ENCODE measurements at places on chromosomes 2 and 18.

DNA sequence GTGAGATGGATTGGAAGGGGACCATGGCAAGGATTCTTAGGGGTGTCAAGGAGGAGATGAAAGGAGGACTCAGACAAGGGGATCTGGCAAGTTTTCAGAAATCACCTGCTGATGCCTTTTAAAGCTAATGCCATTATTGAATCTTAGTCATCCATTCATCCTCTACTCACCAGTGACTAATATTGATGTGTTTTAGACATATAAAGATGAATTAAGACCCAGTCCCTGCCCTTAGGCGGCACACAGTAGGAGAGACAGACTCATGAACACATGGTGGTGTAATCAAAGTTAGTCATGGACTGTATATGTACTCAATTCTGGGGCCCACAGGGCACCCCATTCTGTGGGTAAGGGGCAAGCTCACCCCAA is 56.5 kb upstream of the ATL2 start:
- DNase-seq: no peak

DNA sequence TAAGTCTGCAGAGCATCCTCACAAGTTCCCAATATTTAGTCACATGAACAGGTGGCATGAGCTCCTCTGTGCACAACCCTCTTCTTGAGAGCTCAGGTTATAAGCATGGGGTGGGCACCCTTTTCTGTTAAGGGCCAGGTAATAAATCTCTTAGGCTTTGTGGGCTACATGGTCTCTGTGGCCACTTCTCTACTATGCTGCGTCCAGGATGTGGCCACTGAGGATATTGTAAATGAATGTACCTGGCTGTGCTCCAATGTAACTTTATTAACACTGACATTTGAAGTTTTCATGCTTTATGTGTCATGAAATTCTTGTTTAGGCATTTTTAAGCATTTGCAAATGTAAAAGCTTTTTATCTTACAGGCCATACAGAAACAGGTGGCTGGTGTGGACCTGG is 116.8 kb upstream of the ST6GAL2 start:
- no peak for DNase-seq

DNA sequence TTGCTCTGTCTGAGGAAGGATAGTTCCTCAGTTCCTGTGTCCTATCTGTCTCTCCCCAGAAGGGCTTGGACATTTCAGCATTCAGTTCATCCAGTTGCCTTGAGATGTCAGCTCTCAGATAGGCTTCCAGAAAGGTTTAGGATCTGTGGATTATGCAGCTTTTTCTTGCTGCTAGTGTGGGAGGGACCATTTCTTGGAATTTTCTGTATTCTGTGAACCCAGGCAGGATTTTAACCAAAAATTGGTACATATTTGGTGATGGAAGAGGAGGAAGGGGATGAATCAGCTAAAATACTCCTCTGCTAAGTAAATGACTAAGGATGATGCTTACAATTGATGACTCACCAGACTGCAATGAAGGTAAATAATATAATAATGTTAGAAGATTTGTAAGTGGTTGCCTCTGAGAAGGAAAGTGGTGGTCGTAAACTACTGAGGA is 58.6 kb upstream of the DOCK10 start:
- DNase-seq: no peak

- no peak for DNase-seq
Observed at GRCh38 chr2:163132850-163133249, 294.3 kb upstream of the KCNH7 start.

DNA sequence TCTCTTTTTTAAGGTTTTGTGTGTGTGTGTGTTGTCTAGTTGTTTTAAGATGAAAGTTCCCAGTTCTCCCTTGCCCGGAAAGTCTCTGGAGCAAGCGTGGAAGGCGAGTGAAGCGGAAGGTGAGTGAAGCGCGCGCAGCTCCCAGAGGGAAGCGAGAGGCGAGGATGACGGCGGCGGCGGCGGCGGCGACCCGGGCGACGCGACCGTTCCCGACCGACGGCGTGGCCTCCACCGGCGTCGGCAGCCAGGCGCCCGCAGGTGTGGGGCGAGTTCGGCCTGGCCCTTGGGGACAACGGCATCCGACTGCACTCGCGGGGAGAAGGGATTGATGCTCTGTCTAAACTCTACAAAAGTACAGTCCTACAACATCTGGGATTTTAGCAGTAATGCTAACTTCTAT is 321.9 kb downstream of the CELF4 start:
- DNase-seq: no peak

GRCh38 chr2:239167766-239168444 is 232.9 kb downstream of the HDAC4 start:
- DNase-seq: no peak

- no peak for DNase-seq
Observed at GRCh38 chr18:3061581-3062312, 48.8 kb upstream of the LPIN2 start.

Measured in activated CD8-positive, alpha-beta memory T cell treated with anti-CD3 and anti-CD28 coated beads for 1 hour (primary cell).